ENCODE measurements at places on chromosomes 6 and 20.

- DNase-seq, result no peak
Observed at GRCh38 chr20:4809707-4810106, 88.0 kb downstream of the PRND start.

- DNase-seq, result peak; percentile 12
Observed at GRCh38 chr6:155078331-155078745, 83.2 kb downstream of the TIAM2 start.

DNA sequence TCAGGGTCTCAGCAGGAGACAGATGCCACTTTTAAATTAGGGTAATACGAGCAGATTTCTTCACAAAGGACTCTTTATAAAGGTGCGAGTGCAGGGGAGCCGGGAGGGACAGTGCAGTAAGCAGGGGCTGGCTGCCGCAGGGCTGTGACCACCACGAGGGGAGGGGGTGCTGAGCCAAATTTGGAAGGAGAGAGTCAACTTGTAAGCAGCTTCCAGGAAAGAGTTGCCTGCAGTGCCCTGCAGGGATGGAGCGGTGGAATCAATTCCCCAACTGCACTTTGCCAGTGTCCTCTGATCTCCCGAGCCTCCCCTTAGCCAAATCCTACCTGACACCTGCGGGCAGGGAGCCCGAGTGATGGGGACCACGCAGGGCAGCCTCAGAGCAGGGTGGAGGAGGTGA, 13.9 kb upstream of the CCDC167 start:
- DNase-seq, result no peak

DNA sequence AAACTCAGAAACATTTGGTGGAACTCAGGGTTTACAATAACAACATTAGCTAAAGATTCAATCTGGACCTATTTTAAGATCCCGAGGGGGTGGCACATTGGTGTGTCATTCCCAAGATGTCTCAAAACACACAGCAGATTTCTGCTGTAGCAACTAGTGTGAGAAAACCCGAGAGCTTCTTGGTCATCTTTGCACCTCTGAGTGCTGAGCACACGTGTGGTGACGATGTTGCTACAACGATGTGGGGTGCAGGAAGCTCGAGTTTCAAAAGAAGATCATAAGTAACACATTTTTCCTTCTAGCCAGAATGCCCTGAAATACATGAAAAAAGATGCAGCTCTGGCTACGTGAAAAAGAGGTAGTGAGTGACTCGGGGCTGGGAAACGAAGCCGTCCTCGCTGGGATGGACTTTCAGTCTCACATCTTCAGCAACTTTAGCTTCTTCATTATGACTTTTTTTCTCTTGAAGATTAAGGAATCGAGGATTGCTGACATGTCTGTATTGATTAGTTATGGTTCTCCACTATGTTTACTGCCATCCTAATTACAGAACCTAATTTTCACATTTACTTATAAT, 1.5 kb downstream of the RAMACL start:
- peak; percentile 63 for DNase-seq

DNA sequence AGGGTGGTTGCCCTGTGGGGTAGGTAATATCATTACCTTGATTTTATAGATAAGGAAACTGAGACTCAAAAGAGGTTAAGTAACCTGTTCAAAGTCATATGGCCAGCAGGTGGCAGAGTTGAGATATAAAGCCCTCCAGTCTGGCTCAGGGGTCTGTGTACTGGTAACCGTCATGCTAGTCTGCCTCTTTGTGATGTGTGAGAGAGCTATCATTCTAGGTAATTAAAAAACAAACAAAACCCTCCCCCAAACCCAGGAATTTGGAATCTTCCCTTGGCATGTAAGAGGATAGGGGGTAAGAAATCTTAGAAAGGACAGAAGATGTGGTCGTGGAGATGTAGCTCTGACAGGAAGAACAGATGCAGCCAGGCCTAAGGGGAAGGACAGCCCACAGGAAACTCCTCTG, 206.0 kb downstream of the CDC5L start:
- DNase-seq, result peak; percentile 79

GRCh38 chr20:37896932-37897548, 5.9 kb upstream of the VSTM2L start:
- DNase-seq, result peak; percentile 74

Measured in fibroblast of skin of scalp (primary cell).